ENCODE measurements at places on chromosomes 1 and 21.

- DNase-seq = no peak
Measured at GRCh38 chr21:41993744-41994143, 16.4 kb downstream of the ZBTB21 start.

DNA sequence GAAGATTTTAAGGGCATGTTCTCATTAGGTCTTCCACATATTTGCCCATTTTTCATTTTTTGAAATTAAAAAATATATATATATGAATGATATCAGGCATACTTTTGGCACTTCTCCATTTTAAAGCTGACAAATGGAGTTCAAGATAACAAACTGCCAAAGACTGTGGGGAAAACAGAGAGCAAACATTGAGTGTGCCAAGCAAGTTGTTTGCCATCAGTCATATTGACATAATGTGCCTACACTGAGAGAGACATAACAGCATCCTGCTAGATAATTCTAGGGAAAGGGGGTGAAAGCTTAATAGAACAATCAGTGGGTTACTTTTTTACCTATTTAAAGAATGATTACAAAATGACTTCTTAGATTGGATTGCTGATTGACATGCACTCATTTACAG is 529.4 kb upstream of the CXADR start:
- no peak for DNase-seq

DNA sequence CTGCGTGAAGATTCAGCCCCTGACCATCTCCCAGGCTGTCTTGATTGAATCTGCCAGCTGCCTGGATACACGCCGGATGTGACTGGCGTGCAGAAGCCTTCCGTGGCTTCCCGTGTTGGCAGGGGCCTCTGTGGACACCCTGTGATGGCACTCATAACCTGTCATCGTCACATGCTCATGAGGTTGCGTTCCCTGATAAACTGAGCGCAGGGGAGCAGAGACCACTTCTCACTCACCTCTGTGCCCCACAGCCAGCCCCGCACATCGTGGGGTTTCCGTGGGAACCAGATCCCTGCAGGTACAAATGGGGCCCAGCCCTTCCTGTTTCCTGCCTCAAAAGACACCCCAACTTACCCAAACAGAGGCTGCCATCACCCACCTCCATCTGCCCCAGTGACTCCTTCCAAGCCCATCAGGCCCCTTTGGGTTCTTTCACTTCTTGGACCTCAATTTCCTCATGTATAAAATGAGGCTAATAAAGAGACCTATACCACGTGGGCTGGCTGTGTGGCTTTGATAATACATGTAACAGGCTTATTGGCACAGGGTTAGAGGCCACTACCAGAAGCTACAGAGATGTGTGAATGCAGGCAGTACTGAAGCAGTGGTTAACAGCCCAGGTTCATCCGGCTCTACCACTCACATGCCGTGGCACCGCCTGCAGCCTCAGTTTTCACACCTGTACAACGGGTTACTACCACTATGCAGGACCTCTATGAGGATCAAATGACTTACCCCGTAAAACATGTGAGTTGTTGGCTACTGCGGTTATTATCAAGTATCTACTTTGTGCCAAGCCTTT is 23.6 kb downstream of the HTR6 start:
- DNase-seq = no peak

GRCh38 chr1:36590264-36590663 is 107.6 kb upstream of the CSF3R start:
- DNase-seq = no peak

DNA sequence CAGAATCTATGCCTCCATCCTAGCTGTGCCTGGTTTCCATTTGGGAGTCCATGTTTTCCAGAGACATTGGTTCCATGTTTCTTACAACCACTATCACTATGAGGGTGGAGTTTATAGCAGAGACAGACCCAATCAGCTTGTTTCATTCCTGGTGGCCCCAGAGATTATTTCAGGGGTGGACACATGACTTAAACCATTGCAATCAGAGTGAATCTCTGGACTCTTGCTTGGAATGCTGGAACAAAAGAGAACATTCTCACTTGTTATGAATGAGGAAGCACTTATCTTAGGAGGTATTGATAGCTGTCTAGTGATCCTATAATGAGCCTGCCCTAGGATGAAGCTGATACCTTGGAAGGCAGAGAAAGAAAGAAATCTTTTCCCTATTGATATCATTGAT is 250.3 kb downstream of the ATG4C start:
- DNase-seq = no peak

GRCh38 chr1:24107462-24108138 is 4.3 kb downstream of the MYOM3 start:
- DNase-seq = no peak

- no peak for DNase-seq
Measured at GRCh38 chr1:173191011-173191705, 16.0 kb downstream of the TNFSF4 start.

GRCh38 chr1:90192408-90192807 is 197.5 kb downstream of the ZNF326 start:
- no peak for DNase-seq

- no peak for DNase-seq
Measured at GRCh38 chr21:42223826-42224575, 5.1 kb downstream of the ABCG1 start.

DNA sequence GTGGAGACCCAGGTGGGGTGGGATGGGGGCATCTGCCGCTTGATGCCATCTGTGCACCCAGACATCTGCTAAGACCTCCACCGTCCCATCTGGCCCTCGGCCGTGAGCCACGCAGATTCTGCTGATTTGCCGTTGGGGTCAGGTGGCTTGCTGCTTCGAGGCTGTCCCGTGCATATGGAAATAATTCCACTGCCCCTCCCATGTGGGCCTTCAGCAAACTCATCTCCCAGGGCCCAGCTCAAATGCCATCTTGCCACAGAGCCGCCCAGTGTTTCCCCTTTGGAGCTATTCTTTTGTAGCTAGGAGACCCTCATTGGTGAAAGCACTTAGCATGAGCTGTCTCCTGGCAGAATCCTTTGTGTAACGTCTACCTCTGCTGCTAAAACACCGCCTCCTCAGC is 99.8 kb downstream of the KAZN start:
- DNase-seq = no peak

- no peak for DNase-seq
Measured at GRCh38 chr1:204255966-204256365, 42.2 kb upstream of the GOLT1A start.

DNA sequence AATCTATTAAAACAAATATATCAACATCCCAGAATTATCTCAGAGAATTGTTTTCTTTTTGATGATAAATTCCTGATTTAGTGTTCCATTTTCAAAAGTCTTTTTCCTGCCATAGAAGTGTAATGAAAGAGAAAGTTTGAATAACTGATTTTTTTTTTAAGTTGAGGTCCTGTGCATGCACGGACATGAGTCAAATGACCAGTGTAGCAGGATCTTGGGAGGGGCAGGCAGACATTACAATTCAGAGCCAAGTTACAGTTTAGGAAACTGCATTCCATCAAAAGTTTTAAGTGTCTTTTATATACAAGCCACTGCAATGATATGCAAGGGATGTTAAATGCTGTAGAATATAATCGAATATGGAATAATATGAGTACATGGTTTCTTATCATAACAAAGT is 227.5 kb downstream of the HMCN1 start:
- DNase-seq = no peak

DNA sequence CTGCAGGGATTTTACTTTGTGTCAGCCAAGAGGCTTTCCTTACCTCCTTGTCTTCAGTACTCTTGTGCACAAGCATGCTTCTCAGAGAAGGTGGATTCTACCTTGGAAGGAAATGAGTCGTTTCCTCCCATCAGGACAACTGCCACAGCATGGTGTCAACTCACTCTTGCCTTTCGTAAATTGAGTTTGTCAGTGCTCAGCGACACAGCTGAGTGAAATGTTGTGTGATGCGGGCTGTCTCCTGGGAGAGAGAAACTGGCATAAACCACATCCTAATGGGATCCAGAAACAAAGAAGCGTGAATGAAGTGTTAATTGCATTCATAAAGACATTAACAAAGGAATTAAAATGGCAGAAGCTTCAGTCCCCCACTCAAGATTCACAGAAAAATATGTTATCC is 51.5 kb upstream of the SLC22A15 start:
- DNase-seq = no peak

GRCh38 chr1:68230484-68230802 is 1.9 kb downstream of the WLS start:
- DNase-seq = no peak

- no peak for DNase-seq
Measured at GRCh38 chr1:167305706-167306277, 85.1 kb downstream of the POU2F1 start.

GRCh38 chr1:204560590-204561150 is 44.5 kb downstream of the MDM4 start:
- no peak for DNase-seq

DNA sequence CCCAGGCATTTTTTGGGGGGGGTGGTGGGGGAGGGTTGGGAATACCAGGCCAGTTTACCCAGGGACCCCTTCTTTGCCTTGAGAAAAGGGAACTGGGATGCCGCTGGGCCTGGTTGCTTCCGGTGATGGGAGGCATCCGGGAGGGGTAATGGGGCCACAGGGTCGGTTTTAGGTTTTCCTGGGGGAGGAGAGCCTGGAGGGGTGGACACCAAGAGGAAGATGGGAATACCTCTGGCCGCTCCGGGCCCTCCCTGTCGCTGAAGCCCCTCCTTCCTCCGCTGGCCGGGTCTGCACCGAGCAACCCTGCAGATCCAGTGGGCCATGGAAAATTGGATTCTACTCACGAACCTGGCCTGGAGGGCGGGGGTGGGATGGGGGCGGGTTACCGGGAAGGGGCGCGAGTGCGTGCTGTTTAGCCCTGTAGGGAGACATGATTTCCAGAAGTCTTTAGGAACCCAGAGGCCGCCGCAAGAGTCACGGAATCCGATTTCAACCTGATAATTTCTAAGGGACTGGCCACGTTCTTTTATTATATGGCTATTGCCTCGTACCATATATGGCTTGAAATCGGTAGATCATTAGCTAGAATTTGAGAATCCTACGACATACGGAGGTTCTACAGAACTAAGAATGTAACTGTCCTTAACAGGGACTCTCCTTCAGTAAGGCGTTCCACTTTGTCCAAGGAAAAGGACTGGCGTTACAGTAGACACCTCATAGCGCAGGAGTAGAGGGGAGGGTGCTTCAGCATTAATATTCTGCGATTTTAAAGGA is 749 bp downstream of the AKIRIN1 start:
- DNase-seq = no peak

DNA sequence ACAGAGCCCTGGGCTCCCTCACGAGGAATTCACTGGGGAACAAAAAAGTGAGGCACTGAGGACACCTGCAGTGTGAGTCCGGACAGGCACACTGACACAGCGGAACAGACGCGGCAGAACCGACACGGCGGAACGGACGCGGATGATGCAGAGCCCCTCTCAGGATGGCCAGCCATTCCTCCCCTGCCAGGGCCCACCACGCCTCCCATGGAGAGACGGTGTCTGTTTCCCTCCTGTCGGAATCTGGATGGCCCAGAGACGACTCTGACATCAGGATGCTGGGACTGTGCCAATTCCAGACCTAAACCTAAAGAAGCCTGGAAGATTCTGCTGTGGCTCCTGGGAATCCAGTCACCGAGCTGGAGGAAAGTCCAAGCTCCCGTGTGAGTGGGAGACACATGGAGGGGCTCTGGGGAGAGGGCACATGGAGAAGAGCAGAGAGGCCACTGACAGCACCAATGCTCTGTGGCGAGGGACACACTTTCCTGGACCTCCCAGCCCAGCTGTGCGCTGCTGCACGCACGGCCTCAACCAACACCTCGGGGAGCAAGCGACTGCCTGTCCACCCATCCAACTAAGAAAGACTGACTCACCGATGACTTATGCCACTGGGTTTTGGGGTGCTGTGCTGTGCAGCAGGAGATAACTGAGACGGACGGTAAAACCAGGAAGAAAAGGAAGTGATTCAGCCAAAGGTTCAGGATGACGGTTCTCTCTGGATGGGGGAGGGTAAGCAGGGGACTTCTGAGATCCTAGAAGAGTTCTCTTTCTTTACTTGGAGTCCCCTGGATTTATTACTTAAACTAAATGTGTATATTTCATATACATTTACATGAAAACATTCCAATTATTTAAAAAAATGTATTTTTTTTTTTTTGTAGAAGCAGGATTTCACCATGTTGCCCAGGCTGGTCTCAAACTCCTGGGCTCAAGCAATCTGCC is 23.3 kb downstream of the ZBTB17 start:
- DNase-seq = peak; percentile 69

DNA sequence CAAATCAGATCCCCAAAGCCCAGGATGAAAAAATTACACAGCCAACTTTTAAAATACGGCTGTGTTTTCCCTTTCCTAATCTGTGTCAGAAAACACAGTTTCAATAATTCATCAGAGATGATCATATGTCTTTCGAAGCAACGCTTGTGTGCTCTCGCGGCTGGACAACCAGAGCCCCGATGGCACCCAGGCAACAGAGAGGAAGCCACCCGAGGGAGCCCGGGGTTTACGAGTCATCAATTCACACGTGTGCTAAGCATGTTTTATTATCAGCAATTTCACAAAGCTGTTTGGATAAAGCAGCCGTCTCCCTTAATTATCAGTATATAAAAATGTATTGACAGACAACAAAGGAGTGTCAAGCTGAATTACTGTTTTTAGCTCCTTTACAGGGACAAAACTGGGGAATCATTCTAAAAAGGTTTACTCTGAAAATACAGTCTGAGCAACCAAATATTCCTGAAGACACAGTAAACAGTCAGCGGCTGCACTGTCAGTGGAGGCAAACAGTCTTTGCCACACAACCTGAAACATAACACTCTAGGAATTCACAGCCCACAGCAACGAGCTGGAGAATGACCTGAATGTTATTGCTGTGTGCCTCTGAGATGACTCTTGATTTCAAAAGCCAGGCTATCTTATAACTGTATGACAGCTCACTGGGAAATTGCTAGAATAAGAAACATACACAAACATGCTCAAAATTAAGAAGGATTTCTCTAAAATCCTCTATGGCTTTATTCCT is 201.0 kb downstream of the SIPA1L2 start:
- DNase-seq = no peak

- DNase-seq = no peak
Measured at GRCh38 chr21:44893948-44894656, 20.6 kb upstream of the PTTG1IP start.
